NCI-H146 (cell line): ENCODE measurements at places on chromosomes 11 and 22.

GRCh38 chr22:19974268-19974861 lies 32.7 kb upstream of the TXNRD2 start:
- DNase-seq = peak; percentile 88

- no peak for DNase-seq
Measured at GRCh38 chr11:75195167-75195962, 44.5 kb downstream of the SLCO2B1 start.

DNA sequence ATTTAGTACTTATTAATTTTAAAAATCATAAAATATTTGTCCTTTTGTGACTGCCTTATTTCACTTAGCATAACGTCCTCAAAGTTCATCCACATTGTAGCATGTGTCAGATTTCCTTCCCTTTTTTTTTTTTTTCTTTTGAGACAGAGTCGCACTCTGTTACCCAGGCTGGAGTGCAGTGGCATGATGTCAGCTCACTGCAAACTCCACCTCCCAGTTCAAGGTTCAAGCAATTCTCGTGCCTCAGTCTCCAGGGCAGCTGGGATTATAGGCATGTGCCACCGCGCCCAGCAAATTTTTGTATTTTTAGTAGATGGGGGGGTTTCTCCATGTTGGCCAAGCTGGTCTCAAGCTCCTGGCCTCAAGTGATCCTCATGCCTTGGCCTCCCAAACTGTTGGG lies 10.6 kb downstream of the RAB6A start:
- no peak for DNase-seq

- DNase-seq = no peak
Measured at GRCh38 chr11:64395545-64396078, 36.6 kb downstream of the RPS6KA4 start.

GRCh38 chr11:92751594-92751993 lies 217.9 kb upstream of the MTNR1B start:
- DNase-seq = no peak

DNA sequence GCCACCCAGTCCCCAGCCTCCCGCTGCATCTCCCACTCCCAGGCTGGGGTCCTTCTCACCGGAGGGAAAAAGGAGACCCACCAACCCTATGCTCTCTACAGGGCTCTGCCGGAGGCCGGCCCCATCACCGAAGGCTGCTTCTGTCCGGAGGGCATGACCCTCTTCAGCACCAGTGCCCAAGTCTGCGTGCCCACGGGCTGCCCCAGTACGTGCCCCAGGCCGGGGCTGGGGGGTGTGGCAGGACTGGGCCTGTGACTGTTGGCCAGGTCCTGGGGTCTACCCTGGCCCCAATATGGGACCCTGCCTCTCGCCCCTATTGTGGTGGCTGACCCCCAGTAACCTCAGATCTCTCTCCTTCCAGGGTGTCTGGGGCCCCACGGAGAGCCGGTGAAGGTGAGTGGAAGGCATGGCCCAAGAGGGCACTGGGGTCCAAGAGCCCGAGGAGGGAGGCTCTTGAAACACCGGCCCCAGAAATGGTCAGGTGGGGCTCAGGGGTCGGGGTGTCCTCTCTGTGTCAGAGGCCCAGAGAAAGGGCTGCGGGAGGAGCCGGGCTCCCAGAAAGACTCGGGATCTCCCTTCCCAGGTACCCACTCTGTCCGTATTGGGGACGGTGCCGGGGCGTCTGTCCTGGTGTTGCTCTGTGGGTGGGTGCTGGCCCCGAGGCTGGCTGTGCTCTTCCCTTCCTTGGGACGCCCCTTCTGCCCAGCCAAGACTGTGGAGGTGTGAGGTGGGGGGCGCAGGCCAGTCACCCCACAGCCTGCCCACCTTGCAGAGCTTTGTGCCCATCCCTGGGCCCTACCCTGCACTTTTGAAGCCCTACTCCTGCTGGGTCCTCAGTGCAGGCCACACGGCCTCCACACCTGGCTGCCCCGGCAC lies 26.1 kb upstream of the MUC5B start:
- DNase-seq = no peak

GRCh38 chr22:20031732-20032406 lies 11.0 kb downstream of the TANGO2 start:
- DNase-seq = peak; percentile 79

DNA sequence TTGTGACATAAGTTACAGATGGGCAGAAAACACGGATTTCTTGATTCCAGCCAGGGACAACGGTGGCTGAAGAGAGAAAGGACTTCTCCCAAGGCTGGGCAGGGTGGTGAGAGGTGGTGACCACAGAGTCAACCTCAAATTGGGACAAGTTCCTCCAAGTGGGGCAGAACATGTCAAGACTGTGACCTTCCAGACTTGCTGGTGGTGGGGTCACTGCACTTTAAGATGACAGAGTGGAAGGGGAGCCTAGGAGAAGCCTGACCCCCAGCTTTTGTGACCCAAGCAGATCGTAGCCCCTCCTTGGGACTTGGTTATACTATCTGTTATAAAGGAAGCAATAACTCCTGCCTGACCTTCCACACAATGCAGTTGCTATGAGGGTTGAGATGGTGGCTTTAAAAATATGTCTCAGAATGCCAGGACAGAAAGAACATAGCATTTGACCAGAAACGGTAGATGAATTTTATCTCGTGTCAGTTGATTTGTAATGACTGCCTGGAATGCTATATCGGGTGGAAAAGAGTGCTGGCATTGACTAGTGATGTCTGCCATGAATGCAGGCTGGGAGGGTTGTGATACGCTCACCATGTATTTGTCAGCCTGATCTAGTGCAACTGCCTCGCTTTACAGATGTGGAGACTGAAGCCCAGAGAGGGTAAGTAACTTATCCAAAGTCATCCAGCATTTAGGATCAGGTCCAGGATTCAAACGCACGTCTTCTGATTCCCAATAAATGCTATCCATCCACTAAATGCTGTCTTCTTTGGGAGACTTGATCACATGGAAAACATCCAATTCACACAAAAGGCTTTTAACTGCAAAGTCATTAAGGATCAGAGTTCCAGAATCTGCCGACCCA lies 18.3 kb downstream of the TST start:
- no peak for DNase-seq

DNA sequence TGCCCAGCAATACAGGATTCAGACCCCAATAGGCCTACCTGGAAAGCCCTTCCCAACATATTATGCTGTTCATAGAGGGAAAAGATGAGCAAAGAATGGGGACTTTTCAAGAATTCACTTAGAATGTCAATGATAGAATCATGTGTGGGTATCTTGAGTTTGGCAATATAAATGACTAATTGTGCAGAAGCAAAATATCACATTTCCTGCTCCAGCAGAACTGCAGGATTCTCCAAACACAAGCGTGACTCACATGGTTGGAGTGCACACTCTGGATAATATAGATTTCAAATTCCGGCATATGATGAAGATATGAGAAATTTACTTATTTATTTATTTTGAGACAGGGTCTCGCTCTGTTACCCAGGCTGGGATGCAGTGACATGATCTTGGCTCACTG lies 12.5 kb upstream of the APOL5 start:
- no peak for DNase-seq

DNA sequence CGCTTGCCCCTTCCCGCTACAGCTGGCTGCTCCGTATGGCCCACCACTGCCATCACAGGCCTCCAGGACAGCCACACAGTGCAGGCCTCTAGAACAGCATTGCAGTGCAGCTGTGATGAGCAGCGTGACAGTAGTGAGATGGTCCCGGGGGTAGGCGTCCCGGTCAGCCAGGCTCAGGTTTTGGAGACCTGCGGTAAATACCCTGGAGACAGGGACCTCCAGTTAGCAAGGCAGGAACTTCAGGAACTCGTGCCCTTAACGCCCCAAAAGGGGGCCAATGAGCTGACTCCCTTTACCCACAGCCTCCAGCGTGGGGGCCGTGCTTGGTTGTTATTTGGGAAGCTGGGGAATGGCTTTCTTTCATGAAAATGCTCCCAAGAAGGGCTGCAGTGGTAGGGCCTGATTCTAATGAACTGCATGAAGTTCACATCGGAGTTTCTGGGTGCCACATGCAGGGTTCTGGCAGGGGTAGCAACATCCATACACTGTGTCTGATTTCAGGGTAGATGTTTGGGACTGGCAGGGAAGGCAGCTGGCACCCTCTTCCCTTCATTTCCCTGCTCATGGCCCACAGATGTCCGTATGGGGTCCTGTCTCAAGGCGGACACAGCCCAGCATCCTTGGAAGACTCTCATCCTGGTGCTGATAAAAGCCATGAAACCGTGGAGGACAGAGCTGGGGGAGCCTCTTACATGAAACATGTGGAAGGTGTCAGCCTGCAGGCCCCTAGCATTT lies 440.5 kb downstream of the TBC1D22A start:
- DNase-seq = no peak

DNA sequence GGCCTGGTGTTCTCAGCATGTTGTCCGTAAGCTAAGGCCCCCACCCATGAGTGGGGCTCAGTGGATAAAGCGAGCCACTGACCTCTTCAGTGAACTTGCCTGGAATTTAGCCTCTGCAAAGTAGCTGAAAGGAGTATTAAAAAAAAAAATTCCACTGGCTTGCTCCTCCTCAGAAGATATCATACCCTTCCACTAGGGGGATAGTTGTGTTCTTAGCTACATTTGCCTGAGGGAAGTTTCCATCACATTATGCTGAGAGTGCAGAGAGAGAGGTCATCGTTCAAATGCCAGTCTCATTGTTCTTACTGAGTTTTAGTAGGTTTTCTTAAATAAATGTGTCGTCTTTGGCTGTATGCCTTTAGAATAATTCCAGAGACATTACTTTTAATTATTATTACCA lies 879.7 kb downstream of the JRKL start:
- DNase-seq = no peak
